ENCODE measurements at places on chromosomes 6 and 20.

DNA sequence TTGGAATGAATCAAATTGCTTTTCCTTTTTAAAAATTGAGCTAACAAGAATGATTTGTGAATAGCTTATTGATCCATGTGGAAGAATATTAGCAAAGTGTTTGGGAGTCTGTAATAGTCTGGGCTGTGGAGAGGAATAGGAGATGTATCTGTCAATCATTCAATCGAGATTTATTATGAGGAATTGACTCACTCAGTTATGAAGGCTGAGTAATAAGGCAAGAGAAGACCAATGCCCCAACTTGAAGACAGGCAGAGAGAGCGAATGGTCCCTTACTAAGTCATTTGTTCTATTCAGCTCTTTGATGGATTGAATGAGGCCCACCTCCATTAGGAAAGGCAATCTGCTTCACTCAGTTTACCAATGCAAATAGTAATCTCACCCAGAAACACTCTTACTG, 403.0 kb downstream of the CD83 start:
- DNase-seq, result no peak

GRCh38 chr6:157326979-157327378, 3.7 kb upstream of the TMEM242 start:
- no peak for DNase-seq

DNA sequence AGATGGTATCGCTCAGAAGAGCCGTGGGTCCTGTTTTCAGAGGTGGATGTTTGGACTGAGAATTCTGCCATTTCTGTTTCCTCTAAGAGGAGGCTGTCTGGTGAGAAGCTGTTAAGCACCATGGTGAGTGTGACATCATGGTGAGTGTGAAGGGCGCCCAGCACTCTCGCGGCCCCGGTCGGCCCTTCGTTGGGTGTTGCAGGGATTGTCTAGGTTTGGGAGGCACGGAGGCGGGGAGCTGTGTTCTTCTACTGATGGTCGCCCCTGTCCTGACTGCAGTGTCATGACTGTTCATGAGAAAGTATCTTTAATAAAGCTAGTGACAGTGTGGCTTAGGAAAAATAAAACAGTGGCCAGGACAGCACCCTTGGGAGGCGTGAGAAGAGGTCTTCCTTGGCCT, 70.4 kb downstream of the NOL4L start:
- no peak for DNase-seq

DNA sequence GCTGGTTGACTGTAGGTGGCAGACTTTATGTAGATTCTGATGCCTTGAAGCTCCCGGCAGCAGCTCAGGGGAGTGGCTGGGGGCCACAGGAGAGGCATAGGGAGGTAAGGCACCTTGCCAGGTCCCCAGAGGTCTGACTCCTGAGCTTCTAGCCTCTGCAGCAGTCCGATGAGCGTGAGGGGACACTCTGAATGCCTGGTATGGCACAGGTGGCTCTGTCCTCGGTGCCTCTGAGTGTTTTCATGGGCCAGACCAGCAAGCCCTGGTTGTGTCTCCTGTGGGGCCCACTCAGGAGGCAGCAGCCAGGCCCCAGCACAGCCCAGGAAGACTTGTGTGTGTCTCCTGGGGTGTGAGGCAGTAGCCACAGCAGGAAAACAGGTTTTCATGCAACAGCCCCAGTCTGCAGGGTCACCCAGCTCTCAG, 39.7 kb upstream of the IRF4 start:
- DNase-seq, result no peak

DNA sequence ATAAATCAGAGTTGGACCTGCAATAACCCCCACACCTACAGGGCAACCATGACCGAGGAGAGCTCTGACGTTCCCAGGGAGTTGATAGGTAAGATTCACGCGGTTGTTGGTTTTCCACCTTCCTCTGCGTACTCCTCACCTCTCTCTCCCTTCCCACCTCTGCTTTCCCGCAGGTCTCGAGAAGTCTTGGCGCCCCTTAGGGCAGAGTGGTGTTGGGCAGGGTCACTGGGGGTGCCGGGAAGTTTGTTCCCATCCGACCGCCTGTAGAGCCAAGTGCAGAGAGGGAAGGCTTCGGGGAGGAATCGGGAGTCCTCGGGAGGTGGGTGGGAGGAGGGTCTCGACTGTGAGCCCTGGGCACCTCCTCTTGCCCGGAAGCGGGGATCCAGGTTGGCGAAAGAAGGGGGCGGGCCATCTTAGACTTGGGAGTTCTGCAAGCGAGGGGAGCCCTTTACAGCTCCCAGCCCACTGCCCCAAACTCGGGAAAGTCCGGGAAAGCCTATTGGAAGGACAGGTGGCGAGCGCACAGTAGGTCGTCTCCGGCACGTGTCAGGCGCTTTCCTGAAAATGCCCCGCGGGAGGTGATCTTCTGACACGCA, 672 bp downstream of the CARMIL1 start:
- DNase-seq, result no peak

- DNase-seq, result no peak
These were observed 177.9 kb upstream of the ZNF184 start for GRCh38 chr6:27650620-27651370.

DNA sequence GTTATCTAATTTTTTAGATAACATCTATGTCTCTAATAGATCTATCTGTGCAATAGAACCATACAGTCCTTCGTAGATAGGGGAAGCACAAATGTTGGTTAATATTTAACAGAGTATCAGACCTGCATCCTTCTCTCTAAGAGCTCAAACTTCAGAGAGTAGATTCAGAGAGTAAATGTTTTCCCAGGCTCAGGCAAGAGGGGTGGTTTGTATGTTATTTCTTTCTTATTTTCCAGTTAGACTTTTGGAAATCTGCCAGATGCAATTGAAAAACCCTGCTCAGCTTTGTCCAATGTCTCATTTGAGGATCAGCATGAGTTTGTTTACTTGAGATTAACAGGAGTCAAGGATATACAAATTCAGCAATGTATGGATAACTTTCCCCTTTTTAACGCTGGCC, 361.9 kb downstream of the BCKDHB start:
- no peak for DNase-seq

GRCh38 chr6:107569473-107569872, 79.6 kb downstream of the SOBP start:
- DNase-seq, result no peak

GRCh38 chr6:14542670-14543366, 425.2 kb downstream of the CD83 start:
- DNase-seq, result peak; percentile 55

- DNase-seq, result no peak
These were observed 35.0 kb upstream of the TRAM2 start for GRCh38 chr6:52611833-52612232.

DNA sequence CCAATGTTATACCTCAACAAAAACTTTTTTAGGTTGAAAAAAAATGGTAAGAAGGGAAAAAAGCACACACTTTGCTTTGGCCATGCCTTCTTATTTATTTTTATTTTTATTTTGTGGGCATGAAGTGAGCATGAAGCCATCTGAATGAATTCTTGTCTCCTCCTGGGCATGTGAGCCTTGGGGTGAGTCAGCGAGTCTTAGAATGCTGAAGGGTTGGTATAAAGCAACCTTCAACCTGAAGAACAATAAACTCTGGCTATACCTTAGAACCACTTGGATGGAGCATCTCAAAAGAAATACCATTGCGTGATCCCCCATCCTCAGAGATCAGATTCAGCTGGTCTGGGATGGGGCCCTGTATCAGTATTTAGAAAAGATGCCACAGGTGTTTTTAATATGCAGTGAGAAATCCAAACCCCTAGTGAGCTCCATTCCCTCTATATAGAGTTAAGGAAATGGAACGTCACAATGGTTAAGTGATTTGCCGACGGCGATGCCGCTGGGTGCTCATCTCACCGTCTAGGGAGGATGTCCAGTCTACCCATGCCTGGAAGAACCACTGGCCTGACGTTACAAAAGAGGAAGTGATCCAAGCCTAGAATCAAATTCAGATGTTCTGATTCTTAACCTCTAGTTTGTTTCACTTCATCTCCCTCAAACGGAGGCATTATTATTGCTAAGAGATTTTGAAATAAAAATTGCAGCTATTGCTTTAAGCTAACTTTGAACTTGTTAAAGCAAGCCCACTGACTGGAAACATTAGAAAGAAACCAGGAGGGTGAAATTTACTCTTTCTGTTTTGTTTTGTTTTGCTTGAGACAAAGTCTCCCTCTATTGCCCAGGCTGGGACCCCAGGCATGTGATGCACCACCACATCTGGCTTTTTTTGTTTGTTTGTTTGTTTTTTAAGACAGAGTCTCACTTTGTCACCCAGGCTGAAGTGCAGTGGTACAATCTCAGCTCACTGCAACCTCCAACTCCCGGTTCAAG, 67.1 kb downstream of the EDN1 start:
- no peak for DNase-seq

GRCh38 chr6:1906609-1907008, 296.9 kb downstream of the FOXC1 start:
- DNase-seq, result no peak

GRCh38 chr6:43817192-43817591, 47.2 kb downstream of the VEGFA start:
- no peak for DNase-seq

- DNase-seq, result no peak
These were observed 124.3 kb downstream of the ARID1B start for GRCh38 chr6:156901309-156902019.

DNA sequence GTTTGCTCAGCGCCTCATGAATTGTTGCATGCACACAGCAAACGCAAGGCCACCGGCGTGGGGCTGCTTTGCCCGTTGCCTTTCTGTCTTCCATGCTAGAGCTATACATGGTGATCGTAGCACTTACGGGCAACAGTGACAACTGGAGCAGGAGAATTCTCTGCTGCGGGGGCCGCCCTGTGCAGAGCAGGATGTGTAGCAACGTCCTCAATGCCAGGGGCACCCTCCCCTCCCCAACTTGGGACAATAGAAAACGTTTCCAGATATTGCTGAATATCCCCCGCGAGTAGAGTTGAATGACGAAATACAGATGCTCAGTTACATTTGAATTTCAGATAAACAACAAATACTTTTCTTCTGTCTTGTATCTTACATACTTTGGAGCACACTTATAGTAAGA, 198.7 kb downstream of the TFAP2C start:
- no peak for DNase-seq

DNA sequence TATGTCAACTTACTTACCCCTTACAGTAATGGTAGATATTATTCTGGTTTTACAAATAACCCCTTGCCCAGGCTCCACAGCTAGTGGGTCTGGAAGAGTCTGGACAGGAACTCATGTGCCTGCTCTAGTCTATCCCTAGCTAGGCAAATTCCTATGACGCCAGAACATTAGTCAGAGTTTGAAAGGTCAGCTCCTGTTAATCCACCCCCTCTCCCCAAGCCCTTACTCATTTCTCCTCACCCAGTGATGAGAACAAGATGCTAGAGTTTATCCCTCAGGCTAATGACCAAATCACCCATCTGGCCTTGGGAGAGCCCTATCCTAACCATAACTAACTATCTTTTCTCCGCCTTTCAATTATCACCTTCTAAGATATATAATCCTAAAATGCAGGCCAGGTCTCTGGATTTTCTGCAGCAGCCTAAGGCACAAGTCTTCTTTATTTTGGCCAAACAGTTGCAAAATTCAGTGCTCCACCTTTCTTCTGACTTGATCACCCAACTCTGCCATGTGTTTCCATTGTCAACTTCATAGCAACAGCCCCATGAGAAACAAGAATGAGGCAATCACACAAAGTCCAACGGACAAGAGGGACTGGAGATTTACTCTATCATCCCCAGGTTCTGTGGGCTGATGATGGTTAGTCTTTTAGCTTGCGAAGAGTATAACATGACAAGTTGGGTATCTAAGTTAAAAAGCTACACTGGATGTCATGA, 113.3 kb downstream of the TASP1 start:
- DNase-seq, result no peak

GRCh38 chr6:11188161-11188915, 44.1 kb downstream of the NEDD9 start:
- DNase-seq, result no peak

DNA sequence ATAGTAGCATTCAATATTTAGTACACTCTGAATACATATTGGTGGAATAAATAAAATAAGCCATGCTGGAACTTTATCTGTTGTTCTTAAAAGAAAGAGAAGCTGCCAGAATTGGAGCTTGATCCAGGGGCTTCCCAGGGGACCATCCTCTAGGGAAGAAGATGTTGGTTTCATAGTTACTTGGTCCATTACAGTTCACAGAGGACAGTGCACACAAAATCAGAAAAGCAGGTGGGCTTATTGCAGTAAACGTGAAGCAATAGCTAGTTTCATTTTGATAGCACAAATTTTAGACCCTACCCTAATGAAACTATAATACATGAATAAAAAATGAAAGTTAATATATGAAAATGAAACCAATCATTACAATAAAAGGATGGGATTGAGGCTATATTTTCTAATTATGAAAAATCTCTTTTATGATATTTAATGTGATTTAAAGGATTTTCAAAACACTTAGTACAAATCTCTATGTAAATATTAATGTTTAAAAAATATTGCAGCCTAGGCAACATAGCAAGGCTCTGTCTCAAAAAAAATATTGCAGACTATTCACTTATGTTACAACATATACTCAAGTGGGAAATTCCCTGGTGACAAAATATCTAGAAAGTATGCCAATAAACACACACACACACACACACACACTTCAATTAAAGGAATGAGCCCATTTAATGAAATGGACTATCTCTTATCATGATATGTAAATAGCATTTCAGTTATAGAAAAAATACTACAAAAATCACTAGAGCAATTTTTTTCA, 227.0 kb upstream of the MARCKS start:
- DNase-seq, result no peak
